Stimulated activated CD4-positive, alpha-beta T cell treated with anti-CD3 and anti-CD28 coated beads, Interleukin-1b, Interleukin-23, amount 100 ng/mL, for 1 hour (primary cell): ENCODE measurements at places on chromosomes 1 and 21.

- peak; percentile 17 for DNase-seq
Observed at GRCh38 chr1:66335859-66336640, 197.9 kb upstream of the SGIP1 start.

GRCh38 chr21:45266518-45267389 is 20.9 kb downstream of the POFUT2 start:
- no peak for DNase-seq

DNA sequence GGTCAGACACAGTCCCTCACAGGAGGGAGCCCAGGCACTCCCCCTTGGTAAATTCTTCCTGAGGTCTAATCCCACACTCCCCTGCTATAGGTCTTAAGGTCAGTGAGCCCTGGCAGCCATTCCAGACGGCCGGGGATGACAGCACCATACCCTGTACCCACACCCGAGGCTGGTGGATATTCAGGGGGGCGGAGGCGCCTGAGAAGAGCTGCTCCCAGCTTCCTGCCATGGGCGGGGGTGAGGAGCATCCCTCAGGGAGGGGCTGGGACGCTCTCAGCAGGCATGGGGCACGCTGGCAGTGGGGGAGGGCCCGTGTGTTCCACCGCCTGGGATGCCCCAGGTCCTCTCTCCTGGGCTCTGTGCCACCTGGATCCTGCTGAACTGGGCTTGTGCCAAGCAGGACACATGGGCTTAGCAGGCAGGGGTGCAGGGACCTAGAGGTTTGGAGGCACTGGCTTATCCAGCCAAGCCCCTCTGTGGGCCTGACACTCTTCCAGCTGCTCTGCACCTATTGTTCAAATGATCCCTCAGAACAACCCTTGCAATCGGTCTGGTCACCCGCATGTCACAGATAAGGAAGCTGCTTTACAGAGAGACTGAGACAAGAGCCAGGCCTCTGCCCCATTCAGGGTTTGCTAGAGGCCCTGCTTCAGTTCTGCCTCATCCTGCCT is 5.7 kb upstream of the ADGRB2 start:
- no peak for DNase-seq

GRCh38 chr1:40981691-40982448 is 2.4 kb downstream of the CTPS1 start:
- no peak for DNase-seq

DNA sequence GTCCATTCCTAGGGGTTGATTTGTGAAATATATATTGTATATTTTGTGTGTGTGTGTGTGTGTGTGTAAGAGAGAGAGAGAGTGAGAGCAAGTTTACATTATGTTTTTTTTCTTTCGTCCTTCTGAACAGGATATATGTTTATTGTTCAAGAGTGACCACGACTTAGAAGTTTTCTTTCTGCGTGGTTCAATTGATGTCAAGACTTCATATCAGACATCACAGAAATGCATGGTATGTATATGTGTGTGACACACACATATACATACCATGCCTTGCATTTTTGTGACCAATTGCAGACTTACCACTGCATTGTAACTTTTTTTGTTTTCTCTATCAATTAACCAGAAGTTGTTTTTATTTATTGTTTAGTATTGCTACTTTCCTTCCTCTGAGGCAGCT is 2.5 kb downstream of the RASAL2 start:
- DNase-seq, result no peak

DNA sequence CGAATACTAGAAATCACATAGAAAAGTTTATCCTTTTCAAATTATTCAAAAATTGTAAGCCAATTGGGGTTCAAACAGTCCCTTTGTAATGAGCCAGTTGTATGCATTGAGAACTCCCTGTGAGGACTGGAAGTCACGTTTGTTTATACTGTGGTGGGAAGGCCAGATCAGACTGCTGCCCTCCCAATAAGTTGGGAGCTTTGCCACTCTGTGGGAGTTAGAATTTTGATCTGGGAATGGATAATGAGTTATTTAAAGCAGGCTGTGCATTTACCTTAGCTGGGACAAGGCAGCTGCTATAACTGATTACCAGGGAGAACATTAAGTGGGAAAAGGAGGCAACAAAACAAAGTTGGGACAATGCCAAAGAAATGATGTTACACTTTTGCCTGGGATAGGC is 178.8 kb downstream of the SDCCAG8 start:
- DNase-seq, result no peak
